ENCODE measurements at places on chromosomes 4 and X.

- no peak for DNase-seq
Measured at GRCh38 chr4:113109106-113109718, 59.8 kb downstream of the ANK2 start.

DNA sequence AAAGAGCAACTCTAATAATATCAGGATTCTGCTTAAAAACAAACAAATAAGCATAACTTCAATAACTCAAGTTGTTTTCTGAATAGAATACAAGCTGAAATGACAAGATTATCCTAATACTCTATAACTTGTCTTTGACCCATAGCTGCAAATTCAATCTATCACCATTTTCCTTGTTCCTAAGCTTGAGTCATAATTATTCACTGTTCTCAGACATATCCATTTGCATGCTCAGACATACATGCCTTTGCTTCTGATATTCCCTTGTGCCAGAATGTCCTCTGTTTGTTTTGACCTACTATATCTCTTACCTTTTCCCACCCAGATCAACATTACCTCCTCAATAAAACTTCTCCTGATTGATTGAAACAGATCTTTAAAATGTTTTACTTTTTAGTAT is 109.7 kb downstream of the SNCA start:
- DNase-seq, result no peak

DNA sequence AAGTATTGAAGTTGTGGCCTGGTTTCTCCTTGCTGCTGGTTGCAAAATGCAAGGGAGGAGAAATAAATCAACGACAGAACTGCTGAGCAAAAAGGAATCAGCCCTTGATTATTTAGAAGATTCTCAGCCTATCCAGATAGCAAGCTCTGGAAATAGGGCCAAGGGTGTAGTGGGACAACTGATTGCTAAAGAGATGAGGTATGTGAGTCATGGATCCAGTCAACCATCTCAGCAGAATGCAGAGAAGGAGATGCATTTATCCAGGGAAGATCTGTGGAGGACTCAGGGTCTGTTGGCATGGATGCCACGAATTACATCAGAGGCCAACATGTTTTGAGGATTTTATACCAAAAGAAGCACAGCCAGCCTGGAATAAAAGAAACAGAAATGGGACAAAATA is 36.7 kb downstream of the FOXR2 start:
- DNase-seq, result no peak

- no peak for DNase-seq
Measured at GRCh38 chr4:74092957-74093356, 6.0 kb downstream of the CXCL2 start.

GRCh38 chr4:6562931-6563901 is 11.8 kb upstream of the MAN2B2 start:
- no peak for DNase-seq

GRCh38 chr4:71785959-71786358 is 2.1 kb upstream of the GC start:
- no peak for DNase-seq

DNA sequence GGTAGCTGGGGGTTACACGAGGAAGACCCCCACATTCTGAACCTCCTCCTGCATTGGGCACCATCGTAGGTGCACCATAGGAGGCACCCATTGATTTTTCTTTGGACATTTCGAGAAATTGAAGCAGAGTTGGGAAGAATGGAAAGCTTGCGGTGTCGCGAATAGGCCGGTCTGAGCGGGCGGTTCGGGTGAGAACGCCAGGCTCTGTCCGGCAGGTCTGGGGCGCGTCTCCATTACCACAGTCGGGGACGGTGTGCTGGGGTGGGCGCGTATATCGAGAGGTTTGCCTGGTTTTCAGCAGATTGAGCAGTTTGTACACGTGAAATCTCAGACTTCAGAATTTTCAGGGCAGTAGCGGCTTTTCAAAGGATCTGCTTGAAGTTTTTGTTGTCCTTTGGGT is 560 bp downstream of the PASD1 start:
- DNase-seq, result no peak

DNA sequence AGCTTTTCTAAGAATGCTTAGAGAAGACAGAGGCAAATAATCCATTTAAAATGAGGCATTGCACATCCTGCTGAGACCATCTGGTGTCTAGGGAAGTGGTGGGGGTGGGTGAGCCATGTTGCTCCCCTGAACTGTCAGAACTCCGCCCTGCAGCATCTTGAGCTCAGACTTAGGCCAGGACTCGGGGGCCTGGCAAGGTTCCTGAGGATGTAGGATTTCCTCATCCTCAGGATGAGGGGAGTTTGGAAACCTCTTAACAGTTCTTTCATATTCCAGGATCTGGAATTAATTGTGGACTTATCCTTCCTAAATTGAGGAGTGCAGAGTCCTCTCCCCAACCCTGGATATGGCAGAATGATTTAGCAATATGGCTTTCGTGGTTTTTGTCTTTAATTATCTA is 6.6 kb downstream of the TLL1 start:
- DNase-seq, result no peak

- DNase-seq, result no peak
Measured at GRCh38 chr4:173500841-173501591, 29.0 kb downstream of the HAND2 start.

DNA sequence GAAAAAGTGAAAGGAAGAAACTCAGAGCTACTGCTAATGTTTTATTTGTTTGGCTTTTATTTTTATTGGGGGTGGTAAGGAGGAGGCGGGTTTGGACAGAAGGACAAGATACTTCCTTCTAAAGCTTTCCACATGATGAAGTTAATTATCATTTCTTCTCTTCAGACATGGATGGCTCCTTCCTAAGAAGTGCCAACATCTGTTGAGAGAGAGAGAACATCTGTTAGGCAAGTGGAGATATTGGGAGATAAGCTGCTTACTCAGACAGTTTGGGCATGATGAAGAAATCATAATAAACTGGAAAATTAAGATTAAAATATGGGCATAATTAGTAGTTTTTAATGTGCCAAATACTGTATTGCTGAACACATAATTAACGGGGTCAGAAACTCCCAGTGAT is 535.7 kb upstream of the INTU start:
- no peak for DNase-seq

- DNase-seq, result no peak
Measured at GRCh38 chr4:11976726-11977263, 548.1 kb upstream of the HS3ST1 start.

- DNase-seq, result no peak
Measured at GRCh38 chr4:995311-996026, 2.3 kb upstream of the SLC26A1 start.

DNA sequence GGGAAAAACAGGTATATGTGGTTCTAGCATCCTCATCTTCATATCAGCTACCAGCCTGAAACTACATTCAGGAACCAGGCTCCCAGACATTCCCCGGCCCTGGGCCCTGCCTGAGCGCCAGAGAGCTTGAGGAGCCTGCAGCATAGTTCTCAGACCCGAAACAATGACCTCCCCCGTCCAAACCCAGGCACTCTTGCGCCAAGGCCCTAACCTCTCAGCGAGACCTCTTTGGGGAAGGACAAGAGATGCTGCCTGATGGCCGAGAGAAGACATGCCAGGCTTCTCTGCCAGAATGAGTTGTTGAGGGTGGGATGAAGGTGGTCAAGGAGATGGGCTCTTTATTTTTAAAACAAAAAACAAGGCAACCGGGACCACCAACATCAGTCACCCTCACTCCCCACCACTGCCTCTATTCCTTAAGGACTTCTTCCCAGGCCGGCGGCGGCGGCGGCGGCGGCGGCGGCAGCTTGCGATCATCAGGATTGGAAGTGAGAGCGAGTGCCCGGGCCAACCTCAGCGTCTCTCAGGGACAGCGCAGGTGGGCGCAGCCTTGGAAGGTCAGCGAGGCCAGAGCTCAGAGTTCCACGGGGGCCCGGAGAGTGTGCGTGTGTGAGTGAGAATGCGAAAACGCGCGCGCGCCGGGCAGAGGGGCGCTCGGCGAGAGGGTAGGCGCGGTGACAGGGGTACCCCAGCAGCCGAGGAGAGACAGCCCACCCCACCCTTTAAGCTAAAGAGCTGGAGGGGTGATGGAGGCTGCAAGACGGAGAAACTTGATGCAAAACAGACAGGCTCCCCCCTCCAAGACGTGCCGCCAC is 601 bp downstream of the INPP4B start:
- DNase-seq, result no peak

GRCh38 chr4:73224886-73225285 is 33.7 kb downstream of the ANKRD17 start:
- DNase-seq, result no peak

DNA sequence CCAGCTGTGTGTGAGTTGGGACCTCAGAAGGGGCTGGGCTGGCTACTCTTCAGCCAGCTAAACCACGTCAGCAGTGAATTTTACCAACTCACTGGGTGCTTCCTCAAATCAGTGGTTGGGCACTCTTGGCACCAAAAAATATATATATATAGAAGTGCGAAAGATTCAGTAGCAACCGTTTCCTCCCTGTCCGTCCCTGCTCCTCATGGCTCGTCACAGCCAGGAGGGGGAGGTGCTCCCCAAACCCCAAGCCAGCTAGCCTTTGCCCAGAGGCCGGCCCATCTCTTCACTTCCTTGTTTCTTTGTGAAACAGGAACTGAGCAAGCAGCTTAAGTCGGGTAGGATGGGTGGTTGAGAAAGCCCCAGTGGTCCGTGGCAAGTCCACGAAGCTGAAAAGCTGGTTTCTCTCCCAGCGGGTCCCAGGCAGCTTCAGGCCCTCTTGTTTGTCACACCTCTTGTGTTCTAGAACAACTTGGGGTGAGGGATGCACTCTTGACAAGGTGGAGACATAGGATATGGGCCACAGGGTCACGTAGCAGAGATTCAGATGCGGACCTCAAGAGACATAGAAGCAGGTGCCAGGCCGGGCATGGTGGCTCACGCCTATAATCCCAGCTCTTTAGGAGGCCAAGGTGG is 6.8 kb upstream of the SASH3 start:
- DNase-seq, result no peak

DNA sequence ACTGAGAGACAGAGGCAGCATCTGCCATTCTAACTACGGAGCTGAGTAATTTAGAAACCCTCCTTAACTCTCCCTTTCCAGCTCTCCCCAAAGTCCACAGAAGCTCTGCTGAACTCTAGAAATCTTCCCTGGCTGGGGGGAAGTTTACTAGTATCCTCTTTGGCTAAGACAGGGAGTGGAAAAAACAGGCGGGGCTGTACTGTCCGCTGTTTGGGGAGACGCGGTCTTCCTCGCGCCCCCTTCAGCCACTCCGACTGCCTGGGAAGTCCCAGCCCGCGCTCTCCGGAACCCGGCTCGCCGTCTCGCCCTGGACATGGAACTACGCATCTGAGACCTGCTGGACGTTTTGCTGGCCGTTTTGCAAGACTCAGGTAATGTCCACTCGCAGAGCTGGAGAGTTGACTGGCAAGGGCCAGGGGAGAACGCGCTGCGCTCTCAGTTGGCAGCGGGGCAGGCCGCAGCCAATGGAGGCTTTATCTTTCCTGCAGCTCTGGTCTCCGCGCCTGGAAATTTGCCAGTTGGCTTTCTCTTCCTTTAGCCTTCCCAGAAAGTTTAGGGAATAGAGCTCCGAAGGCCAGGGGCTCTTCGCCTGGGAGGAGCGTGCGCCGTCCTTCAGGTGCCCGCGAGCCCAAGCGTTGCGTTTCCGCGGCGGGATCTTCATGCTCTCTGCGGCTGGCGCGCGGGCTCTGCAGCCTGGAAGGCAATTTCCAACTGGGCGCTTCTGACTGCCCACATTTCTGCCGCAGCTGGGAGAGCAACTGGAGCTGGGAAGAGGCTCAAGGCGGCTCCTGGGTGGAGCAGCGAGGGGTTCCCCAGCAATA is 892 bp downstream of the IL1RAPL2 start:
- DNase-seq, result no peak

- DNase-seq, result no peak
Measured at GRCh38 chrX:41734530-41734929, 10.5 kb downstream of the GPR82 start.

GRCh38 chrX:109840585-109840984 is 107.5 kb upstream of the ACSL4 start:
- DNase-seq, result no peak

- no peak for DNase-seq
Measured at GRCh38 chr4:15065516-15065915, 63.2 kb downstream of the CPEB2 start.

GRCh38 chr4:101931619-101932018 is 141.1 kb downstream of the BANK1 start:
- DNase-seq, result no peak

- no peak for DNase-seq
Measured at GRCh38 chr4:89922848-89923416, 28.3 kb downstream of the MMRN1 start.

DNA sequence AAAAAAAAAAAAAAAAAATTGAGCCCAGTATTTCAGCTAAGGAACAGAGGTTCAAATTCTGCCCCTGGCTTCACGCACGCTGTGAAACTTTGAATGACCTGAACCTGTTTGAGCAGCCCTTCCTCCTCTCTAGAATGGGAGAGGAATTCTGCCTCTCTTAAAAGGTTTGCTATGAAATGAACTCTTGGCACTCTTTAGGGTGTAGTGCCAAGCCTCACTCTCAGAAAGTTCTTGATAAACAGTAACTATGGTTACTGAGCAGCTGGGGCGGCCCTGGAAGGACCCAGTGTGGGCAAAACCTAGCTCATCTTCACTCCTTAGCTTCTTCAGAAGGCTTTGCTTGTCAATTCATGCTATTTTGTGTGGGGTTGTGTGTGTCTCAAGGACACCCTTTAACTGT is 73.7 kb downstream of the GEMIN8 start:
- DNase-seq, result no peak

DNA sequence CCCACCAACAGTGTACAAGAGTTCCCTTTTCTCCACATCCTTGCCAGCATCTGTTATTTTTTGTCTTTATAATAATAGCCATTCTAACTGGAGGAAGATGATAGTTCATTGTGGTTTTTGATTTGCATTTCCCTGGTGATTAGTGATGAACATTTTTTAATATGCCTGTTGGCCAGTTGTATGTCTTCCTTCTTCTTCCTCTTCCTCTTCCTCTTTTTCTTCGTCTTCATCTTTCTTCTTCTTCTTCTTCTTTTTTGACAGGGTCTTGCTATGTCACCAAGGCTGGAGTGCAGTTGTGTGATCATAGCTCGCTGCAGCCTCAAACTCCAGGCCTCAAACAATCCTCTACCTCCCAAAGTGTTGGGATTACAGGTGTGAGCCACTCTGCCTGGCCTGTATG is 87.4 kb downstream of the CCDC160 start:
- no peak for DNase-seq

- no peak for DNase-seq
Measured at GRCh38 chr4:113673450-113673849, 88.1 kb downstream of the CAMK2D start.

- no peak for DNase-seq
Measured at GRCh38 chr4:9970399-9971011, 50.8 kb downstream of the SLC2A9 start.

GRCh38 chr4:162017863-162018262 is 145.9 kb downstream of the FSTL5 start:
- DNase-seq, result no peak
